ENCODE measurements at places on chromosomes 1 and 21.

DNA sequence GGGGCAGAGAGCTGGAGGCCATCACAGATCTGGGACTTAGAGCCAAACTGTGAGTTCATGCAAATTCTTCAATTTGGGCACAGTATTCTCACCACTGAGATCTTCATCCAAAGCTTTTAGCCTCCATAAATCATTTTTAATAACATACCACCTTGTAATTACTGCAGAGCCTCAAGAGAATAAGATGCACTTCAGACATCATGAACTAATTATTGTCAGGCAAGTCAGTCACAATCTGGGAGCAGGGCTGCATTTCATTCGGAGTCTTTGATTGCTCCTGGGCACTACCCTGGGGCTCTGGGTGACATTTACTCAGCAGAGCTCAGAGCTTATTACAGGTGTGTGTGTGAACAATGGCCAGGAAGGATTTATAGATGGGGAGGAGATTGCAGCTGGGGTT, 623.7 kb downstream of the PTPRU start:
- no peak for DNase-seq

GRCh38 chr1:37448691-37449417, 25.5 kb upstream of the ZC3H12A start:
- DNase-seq, result no peak

GRCh38 chr1:19918057-19918456, 5.4 kb downstream of the PLA2G2E start:
- peak; percentile 91 for DNase-seq

- no peak for DNase-seq
These were observed at the start of gene THBS3 for GRCh38 chr1:155207806-155208540. Gene THBS3 (minus strand): TSS chr1:155207897. CDS start chr1:155207876, 21 bp downstream.

DNA sequence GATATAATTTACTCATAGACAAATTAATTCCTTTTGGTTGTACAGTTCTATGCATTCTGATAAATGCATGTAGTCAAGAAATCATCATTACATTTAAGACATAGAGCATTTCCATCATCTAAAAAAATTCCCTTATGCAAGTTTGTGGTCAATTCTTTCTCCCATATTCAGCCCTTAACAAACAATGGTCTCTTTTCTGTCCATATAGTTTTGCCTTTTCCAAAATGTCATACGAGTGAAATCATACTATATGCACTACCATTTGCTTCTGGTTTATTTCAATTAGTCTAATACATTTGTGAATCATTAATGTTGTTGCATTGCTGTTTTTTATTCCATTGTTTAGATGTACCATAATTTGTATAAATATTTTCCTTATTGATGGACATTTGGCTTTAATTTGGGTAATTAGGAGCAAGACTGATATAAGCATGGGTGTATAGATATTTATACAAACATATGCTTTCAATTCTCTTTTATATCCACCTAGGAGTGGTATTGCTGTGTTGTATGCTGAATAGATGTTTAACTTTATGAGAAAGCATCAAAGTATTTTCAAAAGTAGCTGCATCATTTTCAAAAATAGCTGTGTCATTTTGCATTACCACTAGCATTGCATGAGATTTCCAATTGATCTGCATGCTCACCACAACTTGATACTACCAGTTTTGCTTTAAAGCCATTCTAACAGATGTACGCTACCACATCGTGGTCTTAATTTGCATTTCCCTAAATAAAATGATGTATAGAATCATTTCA, 397.0 kb upstream of the ADAMTS5 start:
- no peak for DNase-seq

DNA sequence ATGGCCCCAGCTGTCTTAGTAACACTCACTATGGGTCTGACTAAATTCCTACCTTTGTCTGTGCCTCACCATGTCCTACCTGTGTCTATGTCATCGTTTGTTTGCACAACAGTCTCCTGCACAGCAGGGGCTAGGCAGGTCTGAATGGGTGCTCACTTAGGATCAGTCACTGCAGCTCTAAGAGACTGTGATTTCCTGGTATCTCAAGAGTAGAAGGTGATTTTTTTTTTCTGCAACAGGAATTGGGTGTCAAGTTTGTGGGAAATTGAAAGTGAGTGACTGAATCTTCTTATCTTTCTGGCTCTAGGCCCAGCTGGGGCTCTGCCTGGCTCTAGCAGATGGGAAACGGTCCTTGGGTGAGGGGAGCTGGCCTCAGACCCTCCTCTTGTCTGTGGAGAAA, 46.4 kb upstream of the TRABD2B start:
- no peak for DNase-seq

- DNase-seq, result no peak
These were observed 70.3 kb upstream of the TINAGL1 start for GRCh38 chr1:31505911-31506497.

DNA sequence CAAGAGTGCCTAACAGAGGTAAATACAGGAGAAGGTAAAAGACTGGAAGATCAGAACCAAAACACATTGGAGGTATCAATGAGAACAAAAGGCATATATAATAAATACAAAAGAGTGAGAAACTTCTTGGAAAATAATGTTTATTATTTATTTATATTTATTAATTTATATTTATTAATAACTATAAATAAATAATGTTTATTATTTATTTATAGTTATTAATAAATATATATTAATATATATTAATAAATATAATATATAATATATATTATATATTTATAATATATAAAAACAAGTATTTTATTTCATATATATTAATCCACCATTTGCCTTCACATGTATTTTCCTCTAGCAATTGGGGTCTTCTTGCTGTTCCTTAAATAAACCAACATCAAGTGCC, 391.9 kb downstream of the GPATCH2 start:
- DNase-seq, result no peak

DNA sequence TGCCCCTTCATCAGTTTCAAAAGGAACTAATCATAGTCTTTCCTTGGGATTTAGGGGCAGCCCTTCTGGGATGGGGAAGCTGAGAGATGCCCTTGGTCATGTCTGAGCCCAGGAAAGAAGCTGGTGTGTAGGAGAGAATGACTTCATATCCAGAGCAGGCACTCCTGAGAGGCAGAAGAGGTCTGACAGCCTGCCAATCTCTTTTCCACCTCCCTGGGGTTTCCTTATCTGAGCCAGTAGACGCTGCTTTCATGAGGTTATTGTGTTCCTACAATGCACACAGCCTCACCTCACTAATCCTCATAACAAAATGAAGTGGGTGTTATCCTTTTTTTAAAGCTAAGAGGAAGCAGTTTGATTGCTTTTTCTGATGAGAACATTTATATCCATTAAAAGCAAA, 14.1 kb downstream of the ROR1 start:
- DNase-seq, result no peak

GRCh38 chr1:30476476-30476875, 246.9 kb downstream of the MATN1 start:
- DNase-seq, result no peak

- DNase-seq, result no peak
These were observed 67.8 kb downstream of the SLC35A3 start for GRCh38 chr1:100037656-100037926.

- DNase-seq, result peak; percentile 85
These were observed 3.3 kb upstream of the CNR2 start for GRCh38 chr1:23916209-23917131.

- DNase-seq, result no peak
These were observed 82.6 kb upstream of the GPR52 start for GRCh38 chr1:174364996-174365736.

DNA sequence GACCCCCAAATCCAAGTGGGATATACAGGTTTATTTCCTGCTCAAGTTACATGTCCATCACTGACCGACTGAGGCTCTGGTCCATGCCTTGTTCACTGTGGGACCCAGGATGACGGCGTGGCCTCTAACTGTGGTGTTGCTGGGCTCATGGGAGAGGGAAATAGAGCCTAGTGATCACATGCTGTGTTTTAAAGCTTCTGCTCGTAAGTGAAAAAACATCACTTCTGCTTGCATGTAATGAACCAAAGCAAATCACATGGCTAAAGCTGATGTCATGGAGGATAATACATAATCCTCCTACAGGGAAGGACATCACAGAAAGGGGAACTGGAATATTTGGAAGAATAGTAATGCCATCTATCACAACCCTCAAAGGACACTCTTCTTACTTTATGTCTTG, 107.6 kb downstream of the FASLG start:
- no peak for DNase-seq

GRCh38 chr21:32929633-32930038, 96.1 kb upstream of the OLIG2 start:
- peak; percentile 68 for DNase-seq

- peak; percentile 66 for DNase-seq
These were observed 710 bp downstream of the PPP2R5A start for GRCh38 chr1:212285685-212286555.

DNA sequence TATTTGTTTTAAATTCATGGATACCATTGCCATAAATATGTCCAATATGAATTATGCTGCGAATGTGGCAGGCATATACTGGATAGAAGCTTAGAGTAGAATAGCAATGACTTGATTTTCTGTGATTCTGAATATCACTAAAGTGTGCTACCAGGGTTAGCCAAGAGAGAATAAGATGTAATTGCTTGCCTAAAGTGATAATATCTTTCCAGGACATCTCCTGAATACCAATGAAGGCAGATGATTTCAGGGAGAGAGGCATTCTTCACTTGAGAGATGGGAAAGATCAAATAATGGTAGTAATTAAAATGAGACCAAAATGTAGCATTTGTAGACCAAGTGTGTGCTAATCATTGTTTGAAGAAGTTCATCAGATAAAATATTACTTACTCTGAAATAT, 53.4 kb upstream of the KIAA1614 start:
- no peak for DNase-seq

DNA sequence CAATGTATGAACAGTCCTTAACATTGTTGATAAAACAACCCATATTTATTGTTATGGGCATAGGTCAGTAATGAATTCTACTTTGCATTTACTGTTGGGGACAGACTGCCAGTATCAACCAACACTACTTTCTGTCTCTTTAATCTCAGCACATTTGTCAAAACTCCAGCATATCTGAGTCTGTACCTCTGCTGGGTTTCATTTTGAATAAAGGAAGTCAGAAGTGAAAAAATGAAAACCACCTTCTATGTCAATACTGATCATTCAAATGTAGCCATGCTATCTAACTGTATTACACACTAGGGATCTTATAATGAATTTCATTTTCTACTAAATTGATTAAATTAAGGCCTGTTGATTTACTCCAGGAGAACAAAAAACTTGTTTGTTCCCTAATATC, 24.2 kb upstream of the CXADR start:
- DNase-seq, result no peak

- DNase-seq, result no peak
These were observed 164.5 kb upstream of the COA6 start for GRCh38 chr1:234208791-234209190.

DNA sequence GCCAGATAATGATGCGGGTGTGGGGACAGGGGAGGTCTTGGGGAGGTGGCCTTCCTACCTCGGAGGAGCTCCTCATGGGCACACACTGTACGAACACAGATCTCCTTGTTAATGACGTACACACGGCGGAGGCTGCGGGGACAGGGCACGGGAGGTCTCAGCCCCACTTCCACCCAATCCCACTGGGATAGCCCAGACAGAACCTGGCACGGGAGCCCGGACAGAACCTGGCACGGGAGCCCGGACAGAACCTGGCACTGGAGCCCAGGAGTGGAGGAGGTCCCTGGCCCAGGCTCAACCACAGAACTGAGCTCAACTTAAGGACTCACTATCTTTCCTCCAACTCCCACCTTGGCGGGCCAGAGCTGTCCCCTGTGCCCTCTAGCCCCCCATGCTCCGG, 5.2 kb downstream of the MFAP2 start:
- DNase-seq, result no peak

- no peak for DNase-seq
These were observed 17.7 kb downstream of the METTL13 start for GRCh38 chr1:171799166-171799565.

DNA sequence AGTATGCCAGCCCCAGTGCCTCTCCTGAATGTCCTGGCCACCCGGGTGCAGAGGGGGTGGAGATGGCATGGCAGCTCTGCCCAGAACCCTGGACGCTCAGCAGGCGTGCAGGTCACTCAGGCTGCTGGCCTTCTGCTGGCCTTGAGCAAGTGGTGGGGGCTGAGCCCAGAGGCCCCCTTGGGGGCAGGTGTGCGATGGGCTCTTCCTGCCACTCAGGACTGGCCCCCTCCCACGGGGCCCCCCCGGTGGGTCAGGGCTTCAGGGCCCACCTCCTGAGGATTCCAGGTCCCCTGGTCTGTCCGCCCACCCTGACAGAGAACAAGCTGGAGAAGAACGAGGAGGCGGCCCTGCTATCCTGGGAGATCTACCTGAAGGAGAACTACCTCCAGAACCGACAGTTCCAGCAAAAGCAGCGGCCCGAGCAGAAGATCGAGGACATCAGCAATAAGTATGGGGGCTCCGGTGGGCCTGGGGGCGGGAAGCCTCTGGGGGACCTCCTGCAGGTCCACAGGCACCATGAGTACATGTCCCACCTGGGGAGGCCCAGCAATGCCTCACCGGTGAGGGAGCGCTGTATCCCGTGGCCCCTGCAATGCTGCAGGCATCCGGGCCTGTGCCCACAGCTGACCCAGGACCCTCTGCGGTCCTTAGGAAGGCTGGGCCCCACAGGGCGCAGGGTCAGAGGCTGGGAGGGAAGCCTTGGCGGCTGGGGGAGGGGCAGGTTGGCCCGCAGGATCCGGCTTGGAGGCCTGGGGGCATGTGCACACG, 37.0 kb upstream of the LRRC3 start:
- DNase-seq, result no peak

DNA sequence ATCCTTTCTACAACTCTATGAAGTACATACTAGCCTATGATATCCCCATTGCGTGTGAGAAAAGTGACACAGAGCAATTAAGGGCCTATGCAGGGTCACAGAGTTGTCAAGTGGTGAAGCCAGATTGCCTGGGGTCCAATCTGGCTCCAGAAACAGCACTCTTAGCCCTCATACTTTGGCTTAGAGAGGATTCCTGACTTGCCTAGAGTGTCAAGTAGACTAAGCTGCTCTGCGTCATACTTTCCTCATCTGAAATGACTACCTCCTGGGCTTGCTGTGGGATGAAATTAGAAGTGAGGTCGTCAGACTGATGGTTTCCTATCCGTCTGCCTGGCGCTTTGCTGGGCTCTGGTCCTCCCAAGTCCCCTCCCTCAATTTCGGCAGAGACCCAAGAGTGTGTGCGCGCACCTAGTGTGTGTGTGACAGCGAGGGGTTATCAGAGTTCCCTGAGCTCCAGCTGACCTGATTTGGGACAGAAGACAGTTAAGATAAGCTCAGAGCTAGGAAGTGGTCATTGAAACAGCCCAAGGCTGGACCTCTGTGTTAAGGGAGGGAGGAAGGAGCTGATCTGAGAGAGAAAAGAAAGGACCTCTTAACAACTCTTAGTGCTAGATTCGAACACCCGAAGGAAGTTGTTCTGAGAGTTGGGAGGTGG, 5.4 kb upstream of the NUAK2 start:
- DNase-seq, result no peak

DNA sequence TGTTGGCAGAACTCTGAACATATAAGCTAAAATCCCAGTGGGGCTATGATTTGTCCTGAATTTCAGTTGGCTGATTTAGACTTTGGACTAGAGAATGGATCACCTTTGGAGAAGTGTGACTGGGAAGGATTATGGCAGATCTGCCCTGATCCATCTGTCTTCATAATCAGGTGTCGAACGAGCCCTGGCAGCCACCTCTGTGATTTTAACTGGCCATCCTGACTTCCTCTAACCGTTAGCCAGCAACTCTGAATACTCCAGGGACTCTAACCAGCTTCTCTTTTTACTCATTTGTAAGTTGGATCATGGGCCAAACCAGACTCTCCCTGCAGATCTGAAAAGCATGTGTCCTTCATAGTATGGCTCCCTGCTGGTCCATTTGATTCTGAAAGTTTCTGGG, 32.0 kb downstream of the ACTN2 start:
- DNase-seq, result no peak

- no peak for DNase-seq
These were observed 58.3 kb downstream of the CLEC20A start for GRCh38 chr1:178438432-178438831.

GRCh38 chr1:178938959-178939317, 68.1 kb upstream of the ANGPTL1 start:
- no peak for DNase-seq

Data from GM13976 (cell line).